Foreskin keratinocyte (primary cell): ENCODE measurements at places on chromosomes 13 and 19. TPM values are rescaled to one million over a fixed set of nuclear protein-coding genes. Genes with fewer than 3 reads are reported as not detected.

SPACA6 gene
- 4.6 and 6.5 TPM in 2 replicates for polyA plus RNA-seq

DNA sequence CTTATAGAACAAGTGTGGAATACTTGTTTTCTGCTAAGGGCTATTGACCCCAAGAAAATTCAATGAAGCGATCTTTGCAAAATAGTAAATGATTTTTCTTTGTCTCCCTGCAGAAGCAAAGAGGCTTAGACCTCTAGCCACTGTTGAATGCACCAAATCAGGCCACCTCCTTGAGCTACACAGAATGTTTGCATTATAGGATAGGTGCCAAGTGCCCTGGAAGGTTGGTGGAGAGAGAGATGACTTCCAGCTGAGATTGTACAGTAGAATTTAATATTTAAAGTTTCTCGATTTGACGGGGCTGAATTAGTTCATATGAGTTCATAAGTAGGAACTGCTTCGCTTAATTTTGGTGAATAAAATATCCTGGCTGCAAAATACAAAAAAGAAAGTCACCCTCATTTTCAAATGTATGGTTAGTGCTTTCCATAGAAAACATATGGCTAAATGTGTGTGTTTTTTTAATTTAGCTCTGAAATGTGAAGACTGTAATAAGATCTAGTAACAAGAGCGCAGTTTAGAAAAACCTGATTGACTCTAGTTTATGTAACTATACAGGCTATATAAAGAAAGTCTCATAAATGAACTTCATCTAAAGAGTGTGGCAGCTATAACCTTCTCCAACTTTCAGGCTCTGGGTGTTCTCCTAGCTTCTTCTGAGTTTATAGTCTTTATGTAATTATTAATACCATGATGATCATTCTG, 41.6 kb downstream of the LRCH1 start:
- no peak for DNase-seq

FPR1 gene
- 0.40 TPM in 1 of 2 replicates, not detected in the other for polyA plus RNA-seq

GRCh38 chr13:110471833-110472162, 89.7 kb downstream of the RAB20 start:
- DNase-seq: no peak

ZNF99 gene
- not detected in 2 replicates for polyA plus RNA-seq

- no peak for DNase-seq
Observed at GRCh38 chr19:18513868-18514267, 8.0 kb downstream of the ELL start.

DNA sequence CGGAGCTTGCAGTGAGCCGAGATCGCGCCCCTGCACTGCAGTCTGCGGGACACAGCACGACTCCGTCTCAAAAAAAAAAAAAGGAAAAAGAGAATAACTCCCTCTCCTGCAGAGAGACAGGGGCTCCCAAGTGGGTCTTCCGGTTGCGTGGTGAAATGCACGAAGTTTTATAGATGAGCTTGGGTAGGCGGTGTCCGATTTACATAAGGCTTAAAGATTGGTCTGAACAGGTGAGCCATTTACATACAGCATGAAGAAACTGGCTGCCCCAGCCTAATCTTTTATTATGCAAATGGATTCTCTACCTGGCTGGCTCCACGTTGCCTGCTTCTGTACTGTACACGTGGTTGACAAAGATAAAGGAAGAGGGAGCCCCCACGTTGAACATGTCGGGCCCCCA, 19.5 kb downstream of the ADGRE2 start:
- peak; percentile 57 for DNase-seq

MAP4K1 gene
- polyA plus RNA-seq: 0.12 and 0.28 TPM in 2 replicates

RFPL4AL1 gene
- not detected in 2 replicates for polyA plus RNA-seq

DNA sequence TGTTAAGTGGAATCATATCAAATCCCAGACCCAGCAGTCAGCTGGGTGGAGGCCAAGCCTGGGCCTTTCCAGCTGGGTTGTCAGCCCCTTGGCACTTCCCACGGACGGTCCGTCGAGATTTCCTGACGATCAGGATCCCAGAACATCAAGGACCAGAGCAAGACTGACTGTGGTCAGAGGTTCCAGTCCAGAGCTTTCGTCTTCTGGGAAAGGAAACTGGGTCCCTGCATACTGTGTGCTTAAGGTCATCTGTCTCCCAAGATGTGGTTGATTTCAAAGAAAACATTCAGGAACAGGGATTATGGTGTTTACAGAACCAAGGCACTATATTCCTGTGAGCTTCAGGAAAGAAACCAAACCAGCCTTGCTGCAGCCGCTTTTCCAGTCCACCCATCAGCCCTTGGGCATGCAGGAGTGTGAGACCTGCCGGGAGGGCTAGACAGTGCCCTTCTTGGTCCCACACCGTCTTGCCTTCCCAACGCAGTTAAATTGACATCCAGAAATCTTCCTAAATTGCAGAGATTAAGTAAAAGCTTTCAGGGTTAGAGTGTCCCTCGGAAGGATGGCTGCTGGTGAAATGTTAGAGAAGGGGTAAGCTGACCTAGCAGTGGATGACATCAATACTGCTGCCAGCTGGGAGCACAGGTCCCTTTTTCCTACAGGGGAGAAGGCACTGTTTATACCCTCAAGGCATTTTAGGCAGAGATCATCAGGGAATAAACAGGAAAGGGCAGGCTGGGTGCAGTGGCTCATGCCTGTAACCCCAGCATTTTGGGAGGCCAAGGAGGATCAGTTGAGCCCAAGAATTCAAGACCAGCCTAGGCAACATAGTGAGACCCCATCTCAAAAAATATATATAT, 5.0 kb upstream of the C19orf33 start:
- DNase-seq: no peak

DNA sequence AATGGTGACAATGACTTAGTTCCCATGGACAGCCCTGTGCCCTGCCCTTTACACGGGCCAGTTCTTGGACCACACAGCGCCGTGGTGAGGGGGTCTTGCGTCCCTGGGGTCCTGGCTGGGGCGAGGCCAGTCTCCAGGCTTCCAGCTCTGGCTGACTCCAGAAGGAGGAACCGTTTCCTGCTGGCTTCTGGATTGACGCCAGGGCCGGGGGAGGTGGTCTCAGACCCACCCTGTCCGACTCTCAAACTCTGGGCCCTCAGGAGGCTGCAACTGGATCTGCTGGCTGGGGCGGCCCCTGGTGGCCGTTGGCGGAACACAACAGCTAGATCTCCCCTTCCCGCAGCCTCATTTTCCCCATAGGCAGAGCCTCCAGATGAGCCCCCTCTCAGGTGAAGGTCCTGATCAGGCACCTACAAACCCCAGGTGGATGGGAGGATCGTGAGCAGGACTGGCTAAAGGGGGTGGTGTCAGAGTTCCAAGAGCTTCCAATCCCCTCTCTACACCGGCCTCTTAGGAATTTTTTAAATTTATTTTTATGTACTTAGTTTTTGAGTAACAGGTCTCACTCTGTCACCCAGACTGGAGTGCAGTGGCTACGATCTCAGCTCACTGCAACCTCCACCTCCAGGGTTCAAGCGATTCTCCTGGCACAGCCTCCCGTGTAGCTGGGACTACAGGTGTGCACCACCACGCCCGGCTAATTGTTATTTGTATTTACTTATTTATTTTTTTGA, 8.0 kb downstream of the CCDC194 start:
- no peak for DNase-seq

DNA sequence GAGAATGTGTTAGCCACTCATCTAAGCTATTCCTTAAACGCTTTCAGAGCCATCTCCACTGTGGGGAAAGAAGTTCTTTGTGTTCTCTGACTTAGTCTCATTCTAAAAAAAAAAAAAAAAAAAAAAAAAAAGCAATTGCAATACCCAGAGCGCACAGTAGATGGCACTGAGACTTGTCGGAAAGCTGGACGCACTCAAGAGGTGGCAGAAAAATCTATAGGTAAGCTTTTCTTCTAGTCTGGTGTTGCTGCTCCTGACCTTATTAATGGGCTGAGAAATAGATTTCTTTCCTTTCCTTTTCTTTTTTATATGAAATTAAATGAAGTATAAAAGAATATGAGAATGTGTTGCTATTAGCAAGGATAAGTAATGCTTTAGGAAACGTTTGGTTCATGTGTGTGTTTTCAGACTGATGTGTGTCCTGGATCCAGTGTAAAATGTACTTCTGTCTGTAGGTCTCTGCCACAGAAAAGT, 4.7 kb upstream of the GJB2 start:
- DNase-seq: no peak

GRCh38 chr19:5806905-5807304, 2.0 kb downstream of the NRTN start:
- DNase-seq: no peak

- no peak for DNase-seq
Observed at GRCh38 chr19:4390017-4390566, 10.3 kb downstream of the SH3GL1 start.
